ENCODE measurements at places on chromosomes 16 and 17. TPM values are rescaled to one million over a fixed set of nuclear protein-coding genes. Genes with fewer than 3 reads are reported as not detected.

- peak; percentile 41 for DNase-seq
Observed at GRCh38 chr16:30605158-30605557, 5.0 kb downstream of the ZNF689 start.

DNA sequence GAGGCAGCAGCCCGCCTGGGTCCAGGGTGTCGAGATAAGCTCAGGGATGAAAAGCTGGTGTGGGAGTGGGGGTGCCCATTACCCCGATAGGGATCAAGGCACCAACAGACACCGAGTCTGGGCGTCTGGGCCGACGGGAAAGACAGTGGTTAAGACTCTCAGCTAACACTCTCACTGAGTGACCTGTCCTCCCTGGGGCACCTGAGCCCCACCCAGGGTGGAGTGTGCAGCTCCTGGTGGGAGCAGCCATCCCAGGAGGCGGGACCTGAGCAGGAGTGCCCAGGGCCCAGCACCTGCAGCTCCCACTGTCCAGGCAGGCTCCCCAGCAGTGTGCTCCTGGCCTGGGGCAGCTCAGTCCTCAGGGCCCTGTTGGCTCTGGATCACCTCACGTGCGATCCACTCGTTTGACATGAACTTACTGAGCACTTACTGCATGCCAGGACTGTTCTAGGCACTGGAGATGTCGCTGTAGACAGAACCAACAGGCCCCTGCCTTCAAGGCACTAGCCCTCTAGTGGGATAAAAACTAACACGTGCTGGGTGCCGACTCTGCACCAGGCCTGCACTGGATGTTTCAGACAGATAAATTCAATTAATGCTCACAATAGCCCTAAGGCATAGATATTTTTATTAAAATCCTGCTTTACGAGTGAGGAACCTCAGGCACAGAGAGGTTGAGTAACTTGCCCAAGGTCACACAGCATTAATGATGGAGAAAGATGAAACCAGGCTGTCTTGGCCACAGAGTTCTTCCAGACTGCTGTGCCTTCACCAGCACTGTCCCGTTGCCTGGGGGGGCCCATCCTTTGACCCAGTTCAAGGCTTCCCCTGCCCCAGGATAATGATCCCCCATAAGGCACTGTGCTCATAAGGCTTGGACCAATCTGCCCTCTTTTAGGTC lies 1.9 kb downstream of the EVPLL start:
- DNase-seq: no peak

DNA sequence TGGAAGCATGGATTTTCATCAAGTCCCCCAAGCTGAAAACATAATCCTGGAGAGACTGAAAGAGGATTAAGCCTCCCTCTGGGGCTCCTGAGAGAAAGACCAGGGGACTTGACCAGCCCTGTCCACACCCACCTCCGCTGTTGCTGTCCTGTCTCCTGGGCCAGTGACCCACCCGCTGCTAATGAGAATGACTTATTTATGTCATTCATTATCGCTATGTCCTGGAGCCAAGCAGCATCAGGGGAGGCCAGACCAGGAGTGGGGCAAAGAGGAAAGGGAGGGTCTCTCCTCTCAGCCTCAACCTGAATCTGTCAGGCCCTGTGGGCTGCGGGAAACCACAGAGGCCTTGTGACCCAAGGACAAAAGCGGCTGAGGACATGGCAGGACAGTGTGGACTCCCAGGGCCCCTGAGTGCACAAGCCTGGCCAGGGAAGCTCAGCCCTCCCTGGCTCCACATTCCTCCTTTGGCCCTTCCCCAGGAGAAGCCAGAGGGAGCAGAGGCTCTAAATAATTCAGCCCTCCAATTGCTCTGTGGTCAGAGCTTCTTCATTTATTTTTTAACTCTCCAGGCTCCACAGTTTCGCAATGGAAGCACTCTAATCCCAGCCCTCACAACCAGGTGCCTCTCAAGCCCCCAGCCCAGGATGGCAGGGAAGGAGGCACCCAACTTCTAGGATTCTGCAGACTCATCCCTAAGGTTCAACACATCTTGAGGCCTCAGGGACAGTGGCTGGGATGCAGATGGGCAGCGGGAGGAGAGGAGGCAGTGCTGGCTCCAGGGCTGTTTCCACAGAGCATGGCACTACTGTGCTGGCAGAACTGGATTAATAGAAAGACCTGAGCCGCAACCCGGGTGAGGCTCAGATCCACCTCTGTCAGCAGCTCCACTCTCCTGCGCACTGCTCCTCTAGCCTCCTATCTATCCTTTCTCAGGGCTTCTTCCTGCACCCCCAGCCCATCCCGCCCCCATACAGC lies 19.1 kb downstream of the CUEDC1 start:
- peak; percentile 90 for DNase-seq

DNA sequence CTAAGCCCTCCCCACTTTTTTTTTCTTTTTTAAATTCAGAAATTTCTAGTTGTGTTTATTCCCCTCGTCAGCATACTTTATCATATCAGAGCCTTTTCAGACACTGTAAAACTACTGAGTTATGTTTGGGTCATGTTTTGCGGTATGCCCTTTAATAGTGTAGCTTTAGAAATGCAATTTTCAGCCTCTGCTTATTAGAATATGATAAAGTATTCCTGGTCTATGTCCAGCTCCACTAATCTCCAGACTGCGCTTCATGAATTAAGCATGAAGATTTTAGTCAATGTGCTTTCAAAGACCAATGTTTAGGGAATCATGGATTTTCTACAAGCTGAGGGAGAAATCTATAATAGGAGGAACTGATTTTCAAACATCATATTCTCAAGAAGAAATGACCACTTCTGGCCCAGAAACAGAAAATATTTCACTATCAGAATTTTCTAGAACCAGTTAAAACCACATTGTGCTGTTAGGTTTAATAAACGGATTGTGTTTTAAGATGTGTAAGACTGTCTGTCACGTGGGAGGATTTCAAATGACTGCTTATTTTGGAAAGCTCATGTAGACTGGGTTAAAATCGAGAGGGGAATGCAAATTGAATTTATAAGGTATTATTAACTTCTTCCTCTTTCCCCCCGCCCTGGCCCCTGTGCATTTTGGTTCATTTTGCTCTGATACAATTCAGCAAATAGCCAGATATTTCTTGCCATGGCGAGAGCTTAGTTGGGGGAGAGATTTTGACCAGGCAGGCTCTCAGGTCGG lies 498.5 kb downstream of the WWOX start:
- DNase-seq: no peak

GRCh38 chr16:4365615-4366014 lies 6.0 kb upstream of the VASN start:
- DNase-seq: no peak

DNA sequence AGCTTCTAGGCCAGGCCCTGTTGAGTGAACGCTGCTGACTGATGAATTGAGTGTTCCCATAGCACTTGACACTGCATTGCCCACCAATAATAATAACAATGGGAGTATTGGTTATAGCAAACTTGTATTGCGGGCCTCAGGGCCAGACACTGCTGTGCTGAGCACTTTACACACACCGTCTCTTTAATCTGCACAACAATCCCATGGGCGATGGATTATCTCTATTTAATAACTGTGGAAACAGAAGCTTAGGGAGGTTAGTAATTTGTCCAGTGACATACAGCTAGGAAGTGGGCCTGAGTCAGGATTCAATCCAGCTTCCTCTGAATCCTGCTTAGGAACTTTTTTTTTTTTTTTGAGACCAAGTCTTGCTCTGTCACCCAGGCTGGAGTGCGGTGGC lies 11.2 kb downstream of the ARHGAP23 start:
- DNase-seq: peak; percentile 6

DNA sequence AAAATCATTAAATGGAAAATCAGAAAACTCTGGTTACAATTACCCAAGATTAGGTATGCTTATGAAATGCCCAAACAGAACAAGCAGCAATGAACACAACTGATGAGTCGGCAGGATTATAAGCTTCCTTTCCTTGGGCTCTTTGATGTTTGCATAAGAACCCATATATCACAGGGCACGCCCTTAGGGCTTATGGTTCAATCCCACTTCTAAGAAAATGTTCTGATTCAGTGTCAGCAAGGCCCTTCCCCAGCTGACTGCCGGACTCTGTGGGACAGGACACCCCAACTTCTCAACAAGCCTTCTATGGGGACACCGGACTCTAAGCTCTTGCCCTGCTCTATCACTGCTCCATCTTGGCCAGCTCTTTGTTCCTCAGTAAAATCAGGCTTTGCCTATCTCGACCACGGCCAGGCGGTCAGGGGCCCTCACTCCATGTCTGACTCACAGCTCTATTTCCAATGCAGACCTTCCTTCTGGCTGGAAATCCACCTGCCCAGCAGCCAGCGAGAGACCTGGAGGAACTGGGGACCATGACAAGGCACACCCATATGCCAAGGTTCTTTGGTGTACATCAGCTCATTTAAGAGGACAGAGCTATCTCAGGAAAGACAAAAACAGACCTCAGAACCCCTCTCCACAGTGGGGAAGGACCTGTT lies 26.8 kb downstream of the LITAFD start:
- DNase-seq: no peak

DNA sequence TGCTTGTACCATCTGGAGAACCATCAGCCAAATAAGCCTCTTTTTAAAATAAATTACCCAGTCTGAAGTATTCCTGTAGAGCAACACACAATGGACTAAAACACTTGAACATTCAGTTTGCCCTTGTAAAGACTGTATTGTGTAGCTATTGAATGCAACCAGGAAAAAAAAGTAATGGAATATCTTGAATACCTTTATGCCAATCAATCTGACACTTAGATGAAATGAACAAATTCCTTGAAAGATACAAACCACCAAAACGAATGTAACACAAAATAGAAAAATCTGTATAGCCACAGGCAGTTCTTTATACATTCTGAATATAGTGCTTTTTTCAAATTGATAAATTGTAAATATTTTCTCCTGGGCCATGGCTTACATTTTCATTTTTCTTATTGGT lies 63.3 kb upstream of the KCNJ16 start:
- no peak for DNase-seq

DNA sequence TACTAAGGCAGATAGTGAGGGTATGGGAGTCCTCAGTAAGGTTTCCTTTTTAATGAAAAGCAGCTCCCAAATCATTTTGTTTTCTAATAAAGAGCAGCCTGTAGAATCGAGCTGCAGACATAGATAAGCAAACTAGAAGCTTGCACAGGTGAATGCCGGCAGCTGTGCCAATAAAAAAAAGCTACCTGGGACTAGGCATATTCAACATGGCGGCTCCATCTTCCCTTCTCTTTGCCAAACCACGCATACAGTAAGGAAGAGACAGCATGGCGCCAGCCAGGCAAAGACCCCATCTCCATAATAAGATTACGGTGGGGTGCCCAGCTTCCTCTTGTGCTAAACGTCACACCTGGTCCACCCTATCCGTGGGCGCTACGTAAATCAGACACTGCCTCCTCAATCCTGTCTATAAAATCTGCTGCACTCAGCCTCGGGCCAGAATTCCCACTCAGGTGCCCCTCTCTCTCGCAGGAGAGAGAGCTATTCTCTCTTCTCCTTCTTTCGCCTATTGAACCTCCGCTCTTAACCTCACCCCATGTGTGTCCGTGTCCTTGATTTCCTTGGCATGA lies 92.7 kb upstream of the FA2H start:
- no peak for DNase-seq

GRCh38 chr17:62064791-62065563 lies at the start of gene MED13:
Gene MED13, minus strand, starts transcription at chr17:62065278. Its CDS starts 73 bp downstream, at chr17:62065205.
- peak; percentile 63 for DNase-seq

DNA sequence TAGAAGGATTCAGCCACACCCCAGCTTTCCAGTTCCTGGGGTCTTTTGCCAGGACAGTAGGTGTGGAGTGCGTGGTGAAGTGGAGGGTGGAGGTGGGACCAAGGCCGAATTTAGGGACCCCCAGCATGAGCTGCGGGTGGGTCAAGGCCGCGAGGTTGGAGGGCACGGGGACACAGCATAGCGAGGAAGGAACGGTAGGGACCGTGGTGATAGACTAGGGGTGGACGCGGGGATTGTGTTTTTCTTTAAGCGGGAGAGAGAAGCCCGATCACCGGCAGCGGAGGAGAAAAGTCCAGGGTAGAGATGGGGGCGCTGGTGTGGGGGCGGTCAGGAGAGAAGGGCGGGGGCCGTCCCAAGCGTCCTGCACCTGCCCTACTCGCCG lies 261 bp upstream of the B4GALNT2 start:
- no peak for DNase-seq

DNA sequence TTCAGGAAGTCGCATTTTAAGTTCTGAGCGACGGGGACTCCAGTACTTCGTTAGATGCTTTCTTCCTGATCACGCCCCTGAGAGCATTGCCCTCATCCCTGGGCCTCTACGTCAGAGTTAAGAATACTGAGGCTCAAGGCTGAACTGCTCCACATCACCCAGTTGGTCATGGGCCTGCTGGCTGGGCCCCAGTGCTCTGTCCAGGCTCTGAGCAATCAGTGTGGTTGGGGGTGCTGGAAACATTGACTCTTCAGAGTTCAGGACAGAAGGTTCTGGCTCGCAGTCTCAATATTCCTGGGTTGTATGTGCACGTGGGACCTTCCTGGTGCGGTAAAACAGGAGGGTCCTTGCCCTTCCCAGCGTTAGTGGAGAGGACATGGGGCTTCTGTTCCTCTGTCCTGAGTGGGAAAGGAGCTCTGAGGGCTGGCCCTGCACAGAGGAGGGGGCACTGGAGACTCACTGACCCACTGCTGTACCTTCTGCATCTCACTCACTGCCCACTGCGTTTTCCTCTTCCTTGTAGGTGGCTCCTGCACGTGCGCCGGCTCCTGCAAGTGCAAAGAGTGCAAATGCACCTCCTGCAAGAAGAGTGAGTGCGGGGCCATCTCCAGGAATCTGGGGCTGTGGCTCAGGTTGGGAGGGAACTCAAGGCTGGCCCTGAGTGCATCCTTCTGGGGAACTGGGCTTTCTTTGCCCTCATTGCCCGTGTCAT lies 518 bp downstream of the MT1E start:
- peak; percentile 90 for DNase-seq

DNA sequence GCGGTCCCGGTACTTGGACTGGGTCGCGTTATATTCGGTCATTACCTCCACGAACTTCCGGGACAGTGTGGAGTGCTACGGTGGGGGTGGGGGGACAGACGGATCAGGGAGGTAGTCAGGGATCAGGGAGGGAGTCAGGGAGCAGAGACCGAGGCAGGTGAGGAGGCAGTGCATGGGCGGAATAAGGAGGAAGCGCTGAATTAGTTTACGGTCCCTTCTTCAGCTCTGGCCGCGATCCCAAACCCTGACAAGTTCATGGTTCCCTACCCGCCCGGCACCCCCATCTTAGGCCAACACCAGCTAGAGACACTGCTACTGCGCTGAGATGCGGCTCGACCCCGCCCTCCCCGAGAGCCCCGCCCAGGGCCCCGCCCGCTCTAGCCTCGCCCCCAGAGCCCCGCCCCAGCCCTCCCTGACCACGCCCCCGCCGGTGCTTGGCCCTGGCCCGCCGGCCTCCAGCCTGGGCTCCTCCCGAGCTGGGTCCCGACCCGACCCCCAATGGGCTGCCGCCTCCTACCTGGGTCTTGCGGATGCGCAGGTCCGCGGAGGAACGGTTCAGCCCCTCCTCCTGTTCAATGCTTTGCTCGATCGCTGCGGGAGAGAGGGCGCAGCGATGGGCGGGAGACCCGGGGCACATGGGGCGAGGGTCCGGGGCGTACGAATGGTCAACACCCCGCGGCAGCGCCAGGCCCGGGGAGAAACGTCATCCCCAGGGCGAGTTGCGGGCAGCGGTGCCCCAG lies 12.1 kb downstream of the HSD3B7 start:
- peak; percentile 86 for DNase-seq

Gene PHKG2
- 17.3 TPM for total RNA-seq

Gene FAM20A
- 4.2 TPM for total RNA-seq

Gene ABCA9
- 24.8 TPM for total RNA-seq

Gene TMEM98
- 42.7 TPM for total RNA-seq

Gene ZG16
- total RNA-seq: not detected

Gene MYH10
- total RNA-seq: 75.2 TPM

Gene C17orf100
- total RNA-seq: 0.91 TPM

Measured in right cardiac atrium (tissue), 5 donors.